ENCODE measurements at places on chromosomes 16 and 17.
A peak's percentile ranks its signal among the peaks of the same experiment; 100 is the strongest.

GRCh38 chr16:86079255-86079885 is 180.4 kb downstream of the IRF8 start:
- DNase-seq, result no peak

GRCh38 chr17:17971431-17972125 is 622 bp downstream of the TOM1L2 start:
- no peak for DNase-seq

GRCh38 chr17:983921-984320 is 4.3 kb upstream of the NXN start:
- DNase-seq, result no peak

- no peak for DNase-seq
Measured at GRCh38 chr16:77443357-77444146, 8.7 kb upstream of the ADAMTS18 start.

- no peak for DNase-seq
Measured at GRCh38 chr16:71542377-71542776, 16.2 kb downstream of the CHST4 start.

DNA sequence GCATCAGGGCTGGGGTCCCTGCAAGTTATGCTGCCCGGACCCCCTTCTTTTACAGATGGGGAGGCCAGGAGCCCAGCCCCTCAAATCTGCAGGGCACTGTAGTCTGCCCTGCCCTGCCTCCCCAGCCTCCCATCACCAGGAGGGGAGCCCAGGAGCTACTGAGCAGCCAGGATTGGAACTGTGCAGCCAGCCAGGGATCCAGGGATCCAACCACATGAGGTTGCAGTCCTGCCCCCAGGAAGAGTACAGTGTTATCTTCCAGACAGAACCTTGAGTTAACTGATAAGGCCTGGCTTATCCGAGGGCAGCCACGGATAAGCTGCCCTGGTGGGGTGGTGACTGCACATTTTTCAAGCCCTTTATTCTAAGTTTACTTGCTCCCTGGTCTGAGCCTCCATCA is 11.4 kb upstream of the NDRG4 start:
- no peak for DNase-seq

- DNase-seq, result peak; percentile 21
Measured at GRCh38 chr17:41695954-41696757, 7.5 kb downstream of the EIF1 start.

DNA sequence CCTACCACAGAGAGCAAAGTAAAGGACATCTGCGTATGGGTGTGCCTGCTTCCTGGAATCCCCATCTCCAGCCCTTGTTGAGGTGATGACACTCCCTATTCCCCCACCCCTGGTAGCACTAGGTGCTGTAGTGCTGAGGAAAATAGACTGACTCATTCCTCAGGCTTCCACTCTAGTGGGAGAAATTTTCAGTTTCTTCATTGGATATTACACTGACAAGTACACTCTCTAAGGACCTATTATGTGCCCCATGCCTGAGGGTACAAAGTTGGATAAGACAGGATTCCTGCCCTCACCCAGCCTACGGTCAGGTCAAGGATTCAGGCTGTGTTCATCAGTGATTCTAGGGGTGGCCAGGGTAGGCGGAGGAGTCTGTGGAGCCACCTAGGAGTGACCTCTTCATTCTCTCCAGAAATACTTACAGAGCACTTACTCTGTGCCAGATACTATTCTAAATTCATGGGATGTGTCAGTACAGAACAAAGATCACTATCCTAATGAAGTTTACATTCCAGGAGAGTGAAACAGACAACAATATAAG is 4.5 kb upstream of the ZC3H7A start:
- DNase-seq, result no peak

DNA sequence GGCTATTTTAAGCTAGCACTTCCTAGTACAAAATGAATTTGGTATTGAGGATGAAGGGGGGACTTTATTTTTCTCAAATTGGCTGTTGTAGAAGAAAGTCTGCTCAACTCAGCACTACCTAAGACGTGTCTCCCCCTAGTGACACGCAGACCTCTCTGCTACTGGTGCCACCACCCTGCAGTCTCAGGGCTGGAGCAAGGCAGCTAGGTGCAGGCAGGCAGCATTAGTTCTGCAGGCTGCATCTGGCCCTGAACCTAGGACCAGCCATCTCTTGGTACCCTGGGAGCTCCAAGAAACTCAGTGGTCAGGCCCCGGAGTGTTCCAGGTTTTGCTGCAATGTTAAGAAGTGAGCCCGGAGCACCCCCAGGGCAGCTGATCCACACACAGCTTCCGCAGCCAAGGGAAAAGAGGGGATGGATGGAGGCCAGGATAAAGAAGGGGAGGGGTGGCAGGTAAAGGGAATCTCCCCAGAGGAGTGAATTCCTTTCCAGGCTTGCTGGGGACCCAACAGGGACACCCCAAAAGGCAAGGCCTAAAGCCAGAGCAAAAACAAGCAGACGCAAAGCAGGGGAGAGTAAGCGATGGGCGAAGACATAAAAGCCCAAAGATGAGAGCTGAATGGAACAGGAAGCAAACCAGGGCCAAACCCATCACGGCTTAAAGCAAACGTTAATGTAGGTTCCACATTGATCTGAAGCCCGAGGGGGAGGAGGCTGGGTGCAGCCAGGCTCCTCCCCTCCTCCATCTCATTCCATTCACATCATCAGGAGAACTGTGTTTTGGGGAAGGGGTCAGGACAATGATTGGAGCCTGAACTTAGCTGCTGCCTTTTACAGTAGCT is 200.5 kb downstream of the ZFHX3 start:
- no peak for DNase-seq

GRCh38 chr17:57994436-57994835 is 6.4 kb upstream of the VEZF1 start:
- DNase-seq, result no peak

GRCh38 chr17:72430611-72431432 is 310.0 kb downstream of the SOX9 start:
- DNase-seq, result no peak

DNA sequence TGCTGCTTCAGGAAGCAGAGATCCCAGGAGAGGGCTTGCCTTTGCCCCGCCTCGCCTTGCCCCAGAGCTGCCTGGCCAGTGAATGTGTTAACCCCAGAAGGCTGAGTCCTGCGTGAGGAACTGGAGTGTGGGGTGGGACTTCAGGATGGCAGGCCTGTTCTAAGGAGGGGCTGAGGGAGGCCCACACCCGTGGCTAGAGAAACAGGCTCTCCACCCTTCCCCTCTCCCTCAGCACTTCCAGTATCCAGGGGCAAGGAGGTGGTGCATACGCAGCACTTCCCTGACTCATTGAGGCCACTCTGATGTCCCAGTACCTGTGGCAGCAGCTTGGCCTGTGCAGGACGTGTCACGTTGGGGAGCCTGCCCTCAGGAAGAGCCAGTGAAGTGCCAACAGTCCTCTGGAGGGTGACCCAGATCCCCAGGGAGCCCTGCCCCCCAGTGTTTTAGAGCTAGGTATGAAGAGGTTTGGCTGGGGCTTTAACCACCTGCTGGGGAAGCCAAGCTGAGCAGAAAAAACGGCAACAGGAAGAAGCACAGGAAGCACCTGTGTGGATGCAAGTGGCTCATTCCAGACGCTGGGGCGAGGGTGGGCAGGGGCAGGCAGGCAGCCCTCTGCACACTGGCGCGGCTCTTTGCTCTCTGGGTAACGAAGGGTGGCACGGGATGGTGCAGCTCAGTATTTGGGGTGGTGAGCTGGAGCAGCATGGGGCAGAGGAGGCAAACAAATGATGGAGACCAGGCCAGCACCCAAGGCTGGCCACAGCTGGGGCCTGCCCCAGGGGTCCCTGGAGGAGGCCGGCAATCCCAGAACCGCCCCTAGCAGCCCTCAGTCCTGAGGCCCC is 14.7 kb upstream of the CTCF start:
- no peak for DNase-seq

DNA sequence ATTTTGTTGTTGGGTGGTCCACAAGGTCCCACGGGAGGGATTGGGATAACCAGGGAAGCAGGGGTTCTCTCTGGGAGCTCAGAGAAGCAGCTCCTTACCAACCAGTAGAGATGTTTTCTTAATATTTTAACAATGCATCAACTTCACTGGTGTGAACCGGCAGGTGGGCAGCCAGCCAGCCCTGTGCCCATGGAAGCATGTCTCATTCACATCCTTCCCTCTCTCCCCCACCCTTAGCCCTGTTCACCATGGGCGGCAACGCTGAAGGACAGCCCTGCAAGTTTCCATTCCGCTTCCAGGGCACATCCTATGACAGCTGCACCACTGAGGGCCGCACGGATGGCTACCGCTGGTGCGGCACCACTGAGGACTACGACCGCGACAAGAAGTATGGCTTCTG is 9.3 kb downstream of the MMP2 start:
- DNase-seq, result no peak

DNA sequence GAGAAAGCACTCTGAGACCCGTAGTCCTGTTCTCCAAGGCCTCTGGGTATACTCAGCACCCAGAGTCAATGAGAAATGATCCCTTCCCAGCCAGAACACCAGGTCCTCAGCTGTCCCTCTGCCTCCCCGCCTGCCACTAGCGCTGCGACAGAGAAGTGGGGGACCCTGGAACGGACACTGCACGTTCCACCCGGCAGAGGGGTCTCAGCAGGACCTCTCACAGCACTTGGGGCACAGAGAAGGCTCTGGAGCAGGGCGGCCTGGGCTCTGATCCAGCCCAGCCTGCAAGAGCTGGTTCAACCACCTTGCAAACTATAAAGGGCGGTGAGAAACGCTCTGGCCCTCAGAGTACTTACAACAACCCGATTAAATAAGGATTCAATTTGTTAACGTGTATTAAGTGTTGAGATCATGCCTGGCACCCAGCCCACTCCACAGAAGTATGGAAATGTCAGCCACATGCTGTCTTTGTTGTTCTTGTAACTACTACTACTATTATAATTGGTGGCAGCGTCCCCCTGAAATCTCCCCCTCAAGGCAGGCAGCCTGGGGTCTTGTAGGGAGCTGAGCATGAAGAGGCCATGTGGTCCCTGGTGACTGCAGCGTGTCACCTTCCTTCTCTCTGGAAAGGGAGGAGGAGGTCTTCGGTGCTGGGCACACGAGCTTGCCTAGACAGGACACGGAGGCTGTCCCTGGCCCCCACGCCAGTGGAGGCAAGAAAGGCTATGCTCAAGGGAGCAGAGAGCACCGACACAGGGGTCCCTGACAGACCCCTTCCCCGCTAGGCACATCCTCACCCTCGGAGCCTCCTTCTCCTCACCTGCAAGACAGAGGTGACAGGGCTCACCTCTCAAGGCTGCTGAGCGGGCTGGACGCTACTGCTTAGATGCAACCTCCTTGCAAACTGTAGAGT is 2.4 kb downstream of the OSGIN1 start:
- DNase-seq, result no peak

- no peak for DNase-seq
Measured at GRCh38 chr17:56939869-56940484, 20.9 kb downstream of the COIL start.

DNA sequence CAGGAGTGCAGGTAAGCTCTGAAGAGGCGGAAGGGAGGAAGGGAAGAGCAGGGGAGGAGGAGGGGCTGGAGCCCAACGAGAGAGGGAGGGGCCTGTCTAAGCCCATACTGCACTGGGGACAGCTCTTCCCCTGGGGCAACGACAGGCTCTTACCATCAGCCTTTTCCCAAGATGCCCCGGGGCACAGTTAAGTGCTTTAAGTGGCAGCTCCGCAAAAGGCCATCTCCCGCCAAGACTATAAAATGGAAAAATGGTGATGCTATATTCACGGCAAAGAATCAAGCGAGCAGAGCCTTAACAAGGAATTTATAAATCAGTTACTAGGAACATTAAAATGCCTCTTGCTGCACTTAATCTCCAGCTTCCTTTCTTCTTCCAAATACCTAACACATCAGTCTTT is 110.2 kb upstream of the NLRP1 start:
- no peak for DNase-seq

- DNase-seq, result no peak
Measured at GRCh38 chr17:79410681-79411080, 200.2 kb downstream of the RBFOX3 start.

GRCh38 chr16:1772362-1772907 is at the start of gene EME2:
Gene EME2, plus strand, starts transcription at chr16:1772810. Its CDS starts 418 bp downstream, at chr16:1773228.
- DNase-seq, result no peak

DNA sequence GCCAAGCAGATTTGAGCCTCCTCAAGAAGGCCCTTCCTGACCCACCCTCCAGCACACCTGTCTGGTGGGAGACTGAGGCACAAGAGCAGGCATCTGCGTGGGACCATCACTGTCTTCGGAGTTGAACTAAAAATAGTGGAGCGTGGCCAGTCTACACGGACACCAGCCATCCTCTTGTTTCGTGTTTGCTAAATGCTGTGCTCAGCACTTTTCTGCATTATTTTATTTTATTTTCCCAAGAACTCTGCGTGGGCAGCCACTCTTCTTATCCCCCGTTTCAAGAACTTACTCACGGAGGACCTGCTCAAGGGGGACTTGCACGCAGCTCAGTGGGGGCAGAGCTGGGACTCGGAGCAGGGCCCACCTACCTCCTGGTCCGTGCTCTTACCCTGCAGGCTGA is 60.8 kb downstream of the SOCS3 start:
- no peak for DNase-seq

DNA sequence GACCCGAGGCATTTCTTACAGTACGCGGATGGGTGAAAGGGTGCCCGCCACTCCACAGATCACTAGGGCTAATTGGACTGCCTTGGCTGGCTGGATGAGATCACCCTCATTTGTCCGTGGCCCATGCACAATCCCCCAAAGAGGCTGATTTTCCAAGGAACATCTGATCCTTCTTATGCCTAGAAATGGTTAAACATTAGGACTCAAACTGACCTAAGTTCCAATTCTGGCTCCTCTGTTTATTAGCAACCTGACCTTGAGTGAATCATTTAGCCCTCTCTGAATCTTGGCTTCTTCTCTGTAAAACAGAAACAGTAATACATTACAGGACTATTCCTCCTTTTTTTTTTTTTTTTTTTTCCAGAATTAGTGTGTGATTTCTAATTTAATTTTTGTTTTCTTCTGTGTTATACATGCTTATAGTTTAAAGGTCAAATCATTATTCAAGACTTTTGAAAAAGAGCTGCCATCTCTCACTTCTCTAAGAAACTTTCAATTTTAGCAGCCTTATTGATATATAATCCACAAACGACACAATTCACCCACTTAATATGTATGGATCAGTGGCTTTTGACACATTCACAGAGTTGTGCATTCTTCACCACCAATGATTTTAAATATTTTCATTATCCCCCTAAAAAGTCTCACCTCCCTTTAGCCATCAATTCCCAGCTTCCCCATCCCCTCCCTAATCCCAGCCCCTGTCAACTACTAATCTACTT is 45.4 kb upstream of the TMEM132E start:
- DNase-seq, result no peak

DNA sequence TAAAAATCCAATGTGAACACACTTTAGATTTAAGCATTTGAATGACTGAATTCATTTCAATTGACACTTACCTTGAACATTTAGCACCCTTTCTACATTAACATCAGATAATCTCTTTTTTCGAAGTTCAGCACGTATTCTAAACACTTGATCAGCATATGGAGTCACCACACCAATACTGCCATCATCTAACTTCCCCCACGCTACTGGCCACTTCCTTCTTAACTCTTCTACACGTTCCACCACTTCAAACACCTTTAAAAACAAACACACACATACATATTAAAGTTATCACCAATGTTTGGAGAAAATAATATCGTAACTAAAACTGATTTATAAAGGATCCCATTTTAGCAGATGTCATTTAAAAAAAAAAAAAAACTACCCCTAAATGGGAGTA is 93.5 kb downstream of the CACNG1 start:
- no peak for DNase-seq

Data from NCI-H510A (cell line).